ENCODE measurements at places on chromosomes 13 and 19.

DNA sequence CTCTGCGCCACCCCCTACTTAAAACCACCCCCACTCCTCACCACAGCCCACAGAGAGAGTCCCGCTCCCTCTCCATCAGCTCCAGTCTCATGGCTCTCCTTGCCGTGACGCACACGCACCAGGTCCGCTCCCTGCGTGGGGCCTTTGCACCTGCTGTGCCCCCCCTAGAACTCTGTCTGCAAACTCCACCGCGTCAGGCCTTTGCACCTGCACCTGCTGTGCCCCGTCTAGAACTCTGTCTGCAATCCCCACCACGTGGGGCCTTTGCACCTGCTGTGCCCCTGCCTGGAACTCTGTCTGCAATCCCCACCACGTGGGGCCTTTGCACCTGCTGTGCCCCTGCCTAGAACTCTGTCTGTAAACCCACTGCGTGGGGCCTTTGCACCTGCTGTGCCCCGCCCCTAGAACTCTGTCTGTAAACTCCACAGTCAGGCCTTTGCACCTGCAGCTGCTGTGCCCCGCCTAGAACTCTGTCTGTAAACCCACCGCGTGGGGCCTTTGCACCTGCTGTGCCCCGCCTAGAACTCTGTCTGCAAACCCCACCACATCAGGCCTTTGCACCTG is 4.2 kb downstream of the SHC2 start:
- DNase-seq = no peak

- DNase-seq = no peak
Measured at GRCh38 chr19:932648-933552, 7.1 kb downstream of the ARID3A start.

DNA sequence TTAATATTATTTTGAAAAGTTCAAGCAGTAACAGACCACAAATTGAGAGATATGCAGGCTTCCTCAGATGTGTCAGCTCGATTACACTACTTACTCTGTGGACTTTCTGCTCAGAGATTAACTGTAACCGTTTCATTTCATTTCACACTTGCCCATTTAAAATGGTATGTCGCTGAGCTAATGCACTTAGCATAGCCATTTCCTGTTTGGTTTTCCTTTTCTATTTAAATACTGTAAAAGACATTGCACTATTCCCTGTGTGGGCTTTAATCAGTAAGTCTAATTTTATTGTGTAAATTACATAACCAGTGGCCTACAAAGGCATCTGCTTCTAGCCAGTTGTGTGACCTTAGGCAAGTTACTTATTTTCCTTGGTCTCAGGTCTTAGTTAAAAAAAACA is 237.6 kb downstream of the LACC1 start:
- DNase-seq = no peak

- DNase-seq = no peak
Measured at GRCh38 chr19:28883241-28883693, 329.7 kb downstream of the UQCRFS1 start.

DNA sequence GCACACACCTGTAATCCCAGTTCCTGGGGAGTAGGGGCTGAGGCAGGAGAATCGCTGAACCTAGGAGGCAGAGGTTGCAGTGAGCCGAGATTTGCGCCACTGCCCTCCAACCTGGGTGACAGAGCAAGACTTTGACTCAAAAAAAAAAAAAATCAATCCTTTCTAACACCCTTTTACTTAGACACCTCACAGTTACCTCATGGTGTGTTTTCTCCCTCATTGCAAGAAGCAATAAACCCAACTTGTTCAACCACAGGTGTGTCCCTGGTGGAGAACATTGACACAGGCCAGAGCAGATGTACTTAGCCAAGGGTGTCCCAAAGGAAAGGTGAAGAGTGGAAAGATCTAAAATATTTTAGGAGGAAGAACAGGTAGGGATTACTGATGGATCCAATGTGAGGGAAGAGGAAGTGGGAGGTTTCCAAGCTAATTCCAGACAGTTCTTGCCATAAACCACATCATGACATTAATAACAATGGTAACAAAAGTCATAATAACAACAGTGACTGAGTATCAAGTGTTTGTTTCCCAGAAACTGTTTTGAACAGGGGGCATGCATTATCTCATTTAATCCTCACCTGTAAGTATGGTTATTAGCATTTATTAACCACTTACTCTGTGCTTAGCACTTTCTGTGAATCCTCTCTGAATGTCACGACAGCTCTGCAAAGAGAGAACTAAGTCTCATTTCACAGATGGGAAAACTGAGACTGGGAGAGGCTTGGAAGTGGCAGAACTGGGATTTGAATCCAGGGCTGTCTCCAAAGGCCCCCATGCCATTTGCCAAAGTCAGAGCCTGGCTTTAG is 3.1 kb upstream of the LYPD3 start:
- DNase-seq = no peak

DNA sequence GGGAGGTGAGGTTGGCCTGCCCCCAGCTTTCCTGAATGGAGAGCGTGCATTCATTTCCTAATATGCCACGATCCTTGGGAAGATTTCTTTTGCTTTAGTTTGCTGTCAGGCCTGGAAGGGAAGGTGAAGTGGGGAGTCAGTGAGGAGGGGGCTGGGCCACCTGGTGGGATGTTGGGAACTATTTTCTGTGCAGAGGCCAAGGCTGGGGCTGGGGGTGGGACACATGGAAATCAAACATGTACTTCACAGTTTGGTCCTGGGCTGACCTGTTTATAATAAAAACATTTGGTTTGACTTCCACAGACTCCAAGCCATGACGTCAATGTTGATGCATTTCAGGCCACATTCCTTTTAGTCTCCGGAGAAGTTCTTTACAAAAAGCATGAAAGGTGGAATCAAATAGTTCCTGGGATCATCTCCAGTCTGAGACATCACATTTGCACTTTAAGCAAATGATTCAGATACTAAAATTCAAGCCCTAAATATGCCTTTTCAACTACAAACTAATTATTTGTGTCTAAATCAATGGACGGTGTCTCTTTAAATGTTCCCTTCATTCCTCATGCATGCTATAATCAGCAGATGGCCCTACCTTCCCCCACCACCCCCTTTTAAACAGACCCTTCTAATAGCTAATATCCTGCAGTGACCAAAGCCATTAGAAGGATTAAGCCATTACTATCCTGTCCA is 41.5 kb upstream of the MEDAG start:
- DNase-seq = no peak

DNA sequence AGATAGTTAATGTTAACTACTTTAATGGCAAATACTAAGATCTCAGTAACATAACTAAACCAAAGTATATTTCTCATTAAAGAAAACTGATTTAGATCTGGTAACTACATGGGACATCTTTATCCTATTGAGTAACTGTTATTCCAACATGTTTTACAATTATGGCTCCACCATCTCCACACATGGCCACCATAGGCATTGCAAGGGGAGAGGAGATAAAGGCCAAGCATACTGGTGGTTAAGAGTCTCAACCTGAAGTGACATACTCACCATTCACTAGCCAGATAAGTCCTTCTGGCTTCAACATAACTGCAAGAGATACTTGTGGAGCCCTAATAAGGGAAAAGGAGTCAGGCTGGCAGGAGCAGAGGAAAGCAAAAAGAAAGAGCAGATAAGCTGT is 1586.4 kb upstream of the SPRY2 start:
- no peak for DNase-seq

DNA sequence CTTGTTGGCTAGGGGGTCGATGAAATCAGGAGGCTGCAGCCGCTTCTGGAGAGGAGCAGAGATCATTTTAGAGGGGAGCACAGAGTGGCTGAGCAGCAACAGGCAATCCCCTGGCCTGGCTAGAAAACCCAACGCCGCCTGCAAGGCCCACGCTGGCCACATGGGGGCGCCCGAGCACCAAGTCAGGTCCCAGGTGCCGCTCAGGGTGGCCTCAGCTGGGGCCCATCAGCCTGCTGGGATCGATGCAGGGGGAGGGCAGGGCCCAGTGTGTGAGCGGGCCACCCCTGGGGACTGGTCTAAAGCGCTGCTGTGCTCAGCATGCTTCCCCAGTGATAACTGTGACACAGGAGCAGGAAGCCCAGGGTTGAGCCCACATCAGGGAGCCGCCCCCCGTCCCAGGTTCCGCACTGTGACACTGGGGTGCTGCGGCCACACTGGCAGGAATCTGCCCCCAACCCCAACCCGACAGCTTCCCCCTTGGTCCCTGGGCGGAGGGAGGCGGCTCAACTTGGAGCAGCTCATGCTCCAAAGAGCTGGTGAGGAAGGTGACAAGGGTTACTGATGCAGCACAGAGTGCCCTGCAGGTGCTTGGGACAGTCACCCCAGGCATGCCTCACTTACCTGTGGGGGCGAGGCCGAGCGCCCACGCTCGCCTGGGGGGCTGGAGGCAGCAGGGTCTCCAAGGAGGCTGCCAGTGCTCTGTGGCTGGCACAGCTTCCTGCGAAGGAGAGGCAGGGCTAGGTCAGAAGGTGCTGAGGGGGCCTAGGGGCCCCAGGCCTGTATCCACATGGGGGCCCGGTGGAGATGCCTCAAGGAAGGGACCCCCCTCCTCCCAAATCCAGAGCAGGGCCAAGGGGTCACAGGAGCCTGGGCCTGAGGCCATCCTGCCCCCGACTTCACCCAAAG is 13.3 kb upstream of the ISYNA1 start:
- DNase-seq = peak; percentile 95

- no peak for DNase-seq
Measured at GRCh38 chr13:26412936-26413716, 144.4 kb upstream of the WASF3 start.

- DNase-seq = no peak
Measured at GRCh38 chr13:107351305-107351704, 783.4 kb upstream of the ARGLU1 start.

GRCh38 chr13:59701261-59701660 is 462.5 kb downstream of the DIAPH3 start:
- DNase-seq = no peak

- DNase-seq = no peak
Measured at GRCh38 chr19:53642381-53643099, 10.7 kb downstream of the DPRX start.

GRCh38 chr19:4737955-4738600 is 14.4 kb upstream of the DPP9 start:
- no peak for DNase-seq

DNA sequence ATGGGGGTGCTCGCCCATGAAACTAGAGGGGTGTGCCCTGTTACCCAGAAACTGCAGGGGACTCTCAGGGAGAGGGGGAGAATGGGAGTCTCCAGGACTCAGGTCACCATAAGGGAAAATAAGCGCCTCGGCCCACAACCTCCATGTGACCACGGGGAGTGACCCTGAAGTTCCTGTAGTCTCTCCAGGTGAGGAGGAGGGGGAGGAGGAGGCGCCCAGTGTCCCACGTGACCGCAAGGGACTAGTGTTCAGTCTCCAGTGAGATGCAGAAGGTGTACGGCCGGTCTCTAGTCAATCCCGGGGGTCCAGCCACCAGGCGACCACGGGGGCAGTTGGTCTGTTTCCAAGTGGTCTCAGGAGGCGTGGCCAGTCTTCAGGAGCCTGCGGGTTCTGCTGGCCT is 16.0 kb downstream of the TM6SF2 start:
- DNase-seq = peak; percentile 43

GRCh38 chr19:8335343-8336071 is 7.6 kb downstream of the KANK3 start:
- no peak for DNase-seq

- DNase-seq = no peak
Measured at GRCh38 chr19:31220540-31220939, 128.7 kb downstream of the TSHZ3 start.

- no peak for DNase-seq
Measured at GRCh38 chr13:39961036-39961435, 305.6 kb downstream of the COG6 start.

DNA sequence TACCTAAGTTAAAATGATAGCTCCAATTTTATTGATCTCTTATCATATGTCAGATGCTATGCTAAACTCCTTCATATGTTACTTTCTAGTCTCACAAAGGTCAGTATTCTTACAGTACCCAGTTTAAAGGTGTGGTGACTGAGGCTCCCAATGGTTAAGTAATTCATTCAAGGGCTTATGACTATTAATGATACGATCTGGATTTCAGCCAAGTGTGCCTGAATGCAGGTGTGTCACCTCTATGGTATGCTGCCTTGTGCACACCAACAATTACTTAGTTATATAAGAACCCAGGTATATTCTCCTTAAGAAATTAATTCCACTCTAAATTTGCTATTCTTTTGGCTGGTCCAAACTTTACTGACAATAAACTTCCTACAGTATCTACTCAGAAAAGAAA is 84.6 kb upstream of the TRPC4 start:
- DNase-seq = no peak

DNA sequence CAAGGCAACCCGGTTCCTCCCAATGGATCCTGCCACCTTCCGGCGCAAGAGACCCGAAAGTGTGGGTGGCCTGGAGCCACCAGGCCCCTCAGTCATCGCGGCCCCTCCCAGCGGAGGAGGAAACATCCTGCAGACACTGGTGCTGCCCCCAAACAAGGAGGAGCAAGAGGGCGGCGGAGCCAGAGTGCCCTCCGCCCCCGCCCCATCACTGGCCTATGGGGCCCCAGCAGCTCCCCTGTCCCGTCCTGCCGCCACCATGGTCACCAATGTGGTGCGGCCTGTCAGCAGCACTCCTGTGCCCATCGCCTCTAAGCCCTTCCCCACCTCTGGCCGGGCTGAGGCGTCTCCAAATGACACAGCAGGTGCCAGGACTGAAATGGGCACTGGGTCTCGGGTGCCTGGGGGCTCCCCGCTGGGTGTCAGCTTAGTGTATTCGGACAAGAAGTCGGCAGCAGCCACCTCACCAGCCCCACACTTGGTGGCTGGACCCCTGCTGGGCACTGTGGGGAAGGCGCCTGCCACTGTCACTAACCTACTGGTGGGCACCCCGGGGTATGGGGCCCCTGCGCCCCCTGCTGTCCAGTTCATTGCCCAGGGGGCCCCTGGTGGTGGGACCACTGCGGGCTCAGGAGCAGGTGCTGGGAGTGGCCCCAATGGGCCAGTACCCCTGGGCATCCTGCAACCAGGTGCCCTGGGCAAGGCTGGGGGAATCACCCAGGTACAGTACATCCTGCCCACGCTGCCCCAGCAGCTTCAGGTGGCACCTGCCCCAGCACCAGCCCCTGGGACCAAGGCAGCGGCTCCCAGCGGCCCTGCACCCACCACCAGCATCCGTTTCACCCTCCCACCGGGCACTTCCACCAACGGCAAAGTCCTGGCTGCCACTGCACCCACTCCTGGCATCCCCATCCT is 11.2 kb upstream of the PRR19 start:
- DNase-seq = peak; percentile 75

DNA sequence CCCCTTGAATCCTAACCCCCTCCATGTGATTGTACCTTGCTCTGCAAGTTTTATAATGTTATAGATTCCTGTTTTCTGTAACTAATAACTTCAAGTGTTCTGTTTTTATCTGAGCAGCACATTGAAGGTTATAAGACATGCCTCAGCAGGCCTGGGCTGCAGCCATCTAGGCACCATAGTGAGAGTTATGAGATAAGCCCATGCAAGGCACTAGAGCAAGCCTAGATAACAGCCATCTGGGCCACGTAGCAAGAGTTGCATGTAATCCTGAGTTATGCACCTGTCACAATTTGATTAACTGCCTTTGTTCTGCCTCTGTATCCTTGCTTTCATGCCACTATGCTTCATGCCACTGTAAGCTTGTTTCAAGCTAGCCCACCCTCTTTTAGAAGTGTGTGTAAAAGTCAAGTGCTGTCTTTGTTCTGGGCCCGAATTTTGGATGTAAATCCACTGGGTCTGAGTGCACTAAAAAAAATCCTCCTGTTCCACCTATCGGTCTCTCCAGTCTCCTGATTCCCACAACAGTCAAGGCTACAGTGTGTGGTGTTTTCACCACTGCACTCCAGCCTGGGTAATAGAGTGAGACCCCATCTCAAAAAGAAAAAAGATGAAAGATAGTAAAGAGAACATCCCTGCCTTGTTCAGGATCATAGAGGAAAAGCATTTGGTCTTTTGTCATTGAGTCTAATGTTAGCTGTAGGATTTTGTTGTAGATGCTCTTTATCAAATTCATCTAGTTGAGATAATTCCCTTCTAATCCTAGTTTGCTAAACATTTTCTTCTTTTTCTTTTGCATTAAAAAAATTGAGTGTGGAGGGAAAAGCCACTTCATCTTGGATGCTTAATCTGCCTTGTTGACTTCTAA is 16.0 kb upstream of the KBTBD6 start:
- no peak for DNase-seq

Data from pancreas (tissue), 10 donors.